ENCODE measurements at places on chromosomes 6 and 20.

- no peak for DNase-seq
Observed at GRCh38 chr6:31004794-31005193, 5.5 kb upstream of the MUC22 start.

DNA sequence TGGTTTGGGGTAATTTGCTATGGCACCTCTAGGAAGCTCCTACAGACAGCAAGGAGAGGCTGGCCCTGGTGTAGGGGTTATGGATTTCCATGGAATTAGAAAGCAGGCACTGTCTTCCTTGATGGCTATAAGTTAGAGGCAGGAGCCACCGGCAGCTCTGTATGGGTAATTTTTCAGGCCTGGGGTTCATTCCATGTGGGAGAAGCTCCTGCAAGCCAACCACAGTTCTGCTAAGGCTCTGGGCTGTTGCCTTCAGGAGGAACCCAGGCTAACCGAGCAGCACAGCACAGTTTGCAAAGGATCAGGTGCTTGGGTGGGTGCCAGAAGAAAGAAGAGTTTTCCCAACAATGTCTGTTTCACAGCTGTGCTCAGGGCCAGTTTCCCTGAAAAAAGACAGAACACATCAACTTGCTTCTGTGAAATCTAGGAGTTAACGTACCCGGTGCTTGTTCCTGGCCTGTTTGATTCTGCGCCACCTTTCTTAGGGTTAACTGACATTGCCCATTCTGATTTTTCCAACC lies 162.8 kb upstream of the MYLIP start:
- no peak for DNase-seq

GRCh38 chr6:17020889-17021538 lies 80.8 kb upstream of the STMND1 start:
- no peak for DNase-seq

GRCh38 chr20:62575976-62576722 lies 66.2 kb upstream of the SLCO4A1 start:
- DNase-seq = no peak
